ENCODE measurements at places on chromosomes 4 and X. TPM values are rescaled to one million over a fixed set of nuclear protein-coding genes. Genes with fewer than 3 reads are reported as not detected.

The BMP3 gene
- total RNA-seq = 2.0 TPM

The IL3RA gene
- total RNA-seq = 5.2 TPM

The MAP9 gene
- 5.1 TPM for total RNA-seq

The PTTG2 gene
- not detected for total RNA-seq

The POU3F4 gene
- not detected for total RNA-seq

The EDA gene
- total RNA-seq = 6.3 TPM

The PHKA1 gene
- 5.7 TPM for total RNA-seq

The CYP2U1 gene
- total RNA-seq = 9.2 TPM

The ANK2 gene
- 200 TPM for total RNA-seq

- no peak for DNase-seq
Observed at GRCh38 chr4:158965226-158965625, 137.7 kb upstream of the RAPGEF2 start.

GRCh38 chrX:30865612-30866011 lies 23.4 kb downstream of the TAB3 start:
- DNase-seq = no peak

DNA sequence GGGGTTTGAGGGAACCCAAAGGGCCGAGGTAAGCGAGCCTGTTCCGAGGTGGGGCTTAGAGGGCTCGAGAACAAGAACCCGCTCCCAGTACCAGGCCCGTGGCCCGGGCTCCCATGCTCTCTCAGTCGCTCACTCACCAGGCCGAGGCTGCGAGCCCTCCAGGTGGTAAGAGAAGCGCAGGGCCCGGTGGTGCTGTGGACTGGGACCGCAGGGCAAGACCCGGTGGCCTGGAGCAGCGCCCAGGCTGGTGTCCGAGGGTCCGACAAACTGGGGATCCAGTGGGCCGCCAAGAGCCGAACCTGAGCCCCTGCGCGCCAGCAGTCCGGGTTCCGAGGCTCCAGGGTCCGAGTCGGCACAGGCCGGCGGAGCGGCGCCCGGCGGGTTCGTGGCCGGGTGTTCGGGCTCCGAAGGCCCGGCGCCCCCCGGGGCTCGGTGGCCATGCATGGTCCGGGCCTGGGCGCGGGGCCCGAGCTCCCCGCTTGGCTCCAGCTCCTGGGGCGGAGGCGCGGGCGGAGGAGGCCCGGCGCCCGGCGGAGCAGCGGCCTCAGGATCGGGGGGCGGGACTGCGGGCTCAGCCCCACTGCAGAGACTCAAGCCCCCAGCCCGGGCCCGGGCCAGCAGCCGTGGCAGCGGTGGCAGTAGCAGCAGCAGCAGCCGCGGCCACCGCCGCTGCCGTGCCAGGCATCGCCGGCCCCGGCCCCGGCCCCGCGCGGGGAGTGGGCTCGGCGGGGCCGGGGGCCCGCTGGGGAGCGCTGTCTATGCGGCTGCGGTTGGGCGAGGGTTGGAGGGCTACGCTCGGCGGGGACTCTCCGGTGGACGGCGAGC lies 833 bp downstream of the FGD1 start:
- no peak for DNase-seq

- no peak for DNase-seq
Observed at GRCh38 chr4:148288448-148288847, 153.8 kb downstream of the NR3C2 start.

- no peak for DNase-seq
Observed at GRCh38 chr4:6910340-6910959, 824 bp downstream of the TBC1D14 start.

GRCh38 chr4:109444182-109444844 lies 10.7 kb downstream of the SEC24B start:
- no peak for DNase-seq

- DNase-seq = no peak
Observed at GRCh38 chr4:108529984-108530905, 90.1 kb upstream of the RPL34 start.

GRCh38 chr4:7043284-7044136 lies at the start of gene TADA2B:
Gene TADA2B (plus strand): TSS chr4:7043372. CDS start chr4:7043580, 208 bp downstream.
- no peak for DNase-seq

DNA sequence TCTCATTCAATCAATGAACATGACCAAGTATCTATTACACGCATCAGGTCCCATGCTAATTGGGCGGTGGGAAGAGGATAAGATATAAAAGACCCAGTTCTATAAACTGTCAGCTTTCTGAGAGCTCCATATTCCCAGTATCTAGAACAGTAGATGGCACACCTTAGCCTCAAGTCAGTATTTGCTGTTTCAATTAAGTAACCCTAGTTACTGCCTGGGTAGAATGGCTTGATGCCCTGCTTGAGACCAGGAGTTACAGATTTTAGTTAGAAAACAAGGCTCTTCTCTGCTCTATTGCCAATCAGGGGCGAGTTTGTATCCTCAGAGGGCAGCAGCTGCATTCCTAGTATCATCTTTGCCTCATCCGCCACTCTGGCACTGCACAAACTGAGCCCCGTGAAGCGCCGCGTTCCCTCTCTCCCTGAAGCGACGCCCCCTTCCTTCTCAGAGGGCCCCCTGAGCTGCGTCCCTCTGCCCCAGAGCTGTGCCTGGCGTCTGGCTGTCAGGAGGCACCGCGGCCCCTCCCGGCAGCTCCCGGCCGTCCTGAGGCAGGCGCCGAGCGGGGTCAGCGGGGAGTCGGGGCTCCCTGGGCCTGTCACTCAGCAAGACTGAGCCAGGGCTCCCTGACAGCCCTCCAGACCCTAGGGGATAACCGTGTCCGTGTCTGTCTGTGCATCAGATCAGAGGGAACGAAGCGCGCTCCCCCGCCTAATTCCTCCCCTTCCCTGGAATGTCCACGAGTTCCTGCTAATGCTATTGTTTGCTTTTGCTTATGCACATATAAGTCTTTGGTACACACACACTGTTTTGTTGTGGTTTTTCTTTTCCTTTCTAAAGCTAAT lies 212.4 kb upstream of the TTC29 start:
- no peak for DNase-seq

DNA sequence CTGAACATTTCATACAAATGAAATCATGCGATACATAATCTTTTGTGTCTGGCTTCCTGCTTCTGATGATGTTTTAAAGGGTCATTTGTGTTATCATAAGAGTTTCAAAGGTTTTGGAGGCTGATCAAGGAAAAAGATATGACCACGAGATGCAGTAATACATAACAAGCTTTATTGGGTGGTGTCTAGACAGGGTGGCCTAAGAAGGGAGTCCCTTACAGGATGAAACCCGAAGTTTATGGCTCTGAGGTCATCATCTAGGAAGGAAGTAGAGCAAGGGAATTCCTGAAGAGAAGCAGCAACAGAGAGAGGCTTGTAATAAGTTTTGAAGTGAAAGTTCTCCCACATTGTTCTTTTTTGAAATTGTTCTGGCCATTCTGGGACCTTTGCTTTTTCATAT lies 40.8 kb upstream of the SOD3 start:
- DNase-seq = no peak

DNA sequence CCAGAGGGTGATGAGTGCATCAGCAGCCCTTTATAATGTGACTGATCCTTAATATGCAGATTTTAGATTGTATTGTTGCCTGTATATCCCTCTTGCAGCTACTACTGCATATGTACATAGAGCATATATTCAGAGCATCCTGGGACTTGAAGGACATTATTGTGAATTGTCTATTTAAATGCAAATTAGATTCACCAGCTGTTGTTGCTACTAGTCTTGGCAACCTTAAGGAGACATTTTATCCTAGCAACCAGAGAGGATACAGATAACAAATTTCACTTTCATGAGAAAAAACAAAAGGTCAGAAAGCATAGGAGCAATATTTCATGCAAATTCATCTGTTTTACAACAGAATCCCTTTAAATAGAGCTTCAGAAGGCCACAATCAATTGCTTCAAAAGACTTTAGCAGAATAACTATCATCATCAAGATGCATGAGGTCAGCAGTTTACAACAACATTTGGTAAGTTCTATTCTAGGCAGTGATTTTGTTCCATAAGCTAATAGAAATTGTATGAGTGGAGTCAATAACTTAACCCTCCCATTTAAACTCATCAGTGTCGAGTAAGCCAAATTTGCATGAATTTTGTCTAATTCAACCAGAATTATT lies 148.6 kb downstream of the GC start:
- no peak for DNase-seq

DNA sequence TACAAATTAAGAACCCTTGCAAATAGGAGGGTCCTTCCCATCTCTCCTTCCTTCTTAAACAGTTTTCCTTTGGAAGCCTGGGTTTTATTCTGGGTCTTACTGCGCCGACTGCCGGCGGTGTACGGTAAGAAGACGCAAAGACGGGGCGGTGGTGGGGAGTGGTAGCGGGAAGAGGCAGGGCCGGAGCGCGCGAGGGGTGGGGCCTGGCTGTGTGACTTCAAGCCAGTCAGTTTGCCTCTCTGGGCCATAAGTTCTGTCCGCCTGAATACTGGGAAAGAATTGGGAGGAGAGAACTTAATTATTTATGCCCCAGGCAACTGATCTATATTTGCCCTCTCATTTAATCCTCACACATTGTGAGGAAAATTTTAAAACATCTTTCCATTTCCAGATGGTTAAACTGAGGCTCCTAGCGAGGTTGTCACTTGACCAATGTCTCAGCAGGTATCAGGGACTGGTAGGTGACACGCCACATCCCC lies 726 bp upstream of the KANTR start:
- DNase-seq = no peak

DNA sequence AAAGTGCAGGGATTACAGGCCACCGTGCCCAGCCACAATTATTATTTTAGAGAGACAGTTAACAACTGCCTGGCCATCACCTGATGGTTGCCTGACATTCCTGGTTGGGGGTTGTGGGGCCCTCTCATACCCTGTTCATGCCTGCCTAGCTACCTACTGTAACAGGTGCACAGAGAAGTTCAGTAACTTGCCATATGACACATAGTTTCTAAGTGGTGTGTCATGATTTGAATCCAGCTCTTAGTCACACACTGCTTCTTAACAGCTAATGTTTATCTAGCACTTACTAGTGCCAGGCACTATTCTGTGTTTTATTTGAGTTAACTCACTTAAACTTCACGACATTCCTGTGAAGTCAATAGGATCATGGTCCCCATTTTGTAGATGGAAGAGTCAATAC lies 122.7 kb upstream of the JADE1 start:
- no peak for DNase-seq

GRCh38 chr4:185238750-185239149 lies 29.4 kb downstream of the SNX25 start:
- DNase-seq = no peak

DNA sequence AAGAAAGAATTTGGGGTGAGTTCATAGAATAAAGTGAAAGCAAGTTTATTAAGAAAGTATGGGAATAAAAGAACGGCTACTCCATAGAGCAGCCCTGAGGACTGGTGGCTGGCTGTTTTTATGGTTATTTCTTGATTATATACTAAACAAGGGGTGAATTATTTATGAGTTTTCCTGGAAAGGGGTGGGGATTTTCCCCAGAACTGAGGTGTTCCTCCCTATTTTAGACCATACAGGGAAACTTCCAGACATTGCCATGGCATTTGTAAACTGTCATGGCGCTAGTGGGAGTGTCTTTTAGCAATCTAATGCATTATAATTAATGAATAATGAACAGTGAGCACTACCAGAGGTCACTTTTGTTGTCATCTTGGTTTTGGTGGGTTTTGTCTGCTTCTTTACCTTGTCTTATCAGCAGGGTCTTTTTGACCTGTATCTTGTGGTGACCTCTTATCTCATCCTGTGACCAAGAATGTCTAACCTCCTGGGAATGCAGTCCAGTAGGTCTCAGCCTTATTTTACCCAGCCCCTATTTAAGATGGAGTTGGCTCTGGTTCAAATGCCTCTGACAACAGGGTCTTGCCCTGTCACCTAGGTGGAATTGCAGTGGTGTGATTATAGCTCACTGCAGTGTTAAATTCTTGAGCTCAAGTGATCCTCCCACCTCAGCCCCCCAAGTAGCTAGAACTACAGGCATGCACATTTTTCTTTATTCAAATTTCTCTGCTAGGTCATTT lies 27.1 kb downstream of the RAPGEF2 start:
- no peak for DNase-seq

- no peak for DNase-seq
Observed at GRCh38 chr4:4614925-4615678, 73.3 kb upstream of the STX18 start.

- no peak for DNase-seq
Observed at GRCh38 chr4:47733302-47734175, 104.3 kb downstream of the CORIN start.

GRCh38 chr4:164935363-164935762 lies 42.1 kb downstream of the TRIM61 start:
- no peak for DNase-seq

- no peak for DNase-seq
Observed at GRCh38 chrX:31600823-31601222, 529.0 kb upstream of the FTHL17 start.

DNA sequence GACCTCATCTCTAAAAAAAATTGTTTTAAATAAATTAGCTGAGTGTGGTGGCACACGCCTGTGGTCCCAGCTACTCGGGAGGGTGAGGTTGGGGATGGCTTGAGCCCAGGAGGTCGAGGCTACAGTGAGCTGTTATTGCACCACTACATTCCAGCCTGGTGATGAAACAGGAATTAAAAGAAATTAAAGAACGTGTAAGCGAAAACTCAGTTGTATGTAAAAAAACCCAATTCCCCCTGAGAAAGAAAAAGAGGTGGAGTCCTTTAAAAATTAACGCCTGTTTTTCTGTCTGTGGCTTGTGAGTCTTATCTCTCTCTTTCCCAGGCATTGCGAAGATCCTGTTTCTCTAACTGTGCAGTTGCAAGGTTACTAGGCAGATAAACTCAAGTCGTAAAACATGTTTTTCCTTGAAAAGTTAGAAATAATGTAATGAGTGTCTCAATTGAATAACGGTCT lies 22.1 kb downstream of the EPGN start:
- DNase-seq = no peak

DNA sequence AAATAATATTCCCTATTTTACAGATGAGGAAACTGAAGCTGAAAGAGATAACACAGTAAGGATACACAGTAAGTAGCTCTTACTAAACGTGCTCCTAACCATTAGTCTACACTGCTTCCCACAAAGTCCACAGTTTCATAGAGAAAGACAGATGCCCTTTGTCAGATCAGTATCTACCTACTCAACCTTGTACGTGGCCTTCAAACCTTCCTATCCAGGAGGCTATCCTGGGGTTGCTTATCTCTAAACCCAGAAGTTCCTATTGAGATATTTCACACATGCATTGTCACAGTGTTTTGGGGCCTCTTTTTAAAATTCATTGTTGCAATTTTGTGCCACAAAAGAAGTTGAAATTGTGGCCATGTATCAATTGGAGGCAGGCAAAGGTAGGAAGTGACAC lies 208.0 kb downstream of the ENOX2 start:
- no peak for DNase-seq

GRCh38 chr4:60743654-60744053 lies 456.5 kb upstream of the ADGRL3 start:
- no peak for DNase-seq

GRCh38 chr4:1170156-1170975 lies 2.0 kb downstream of the SPON2 start:
- DNase-seq = no peak

Data from omental fat pad (tissue), 4 donors.